ENCODE measurements at places on chromosomes 12 and 14.

DNA sequence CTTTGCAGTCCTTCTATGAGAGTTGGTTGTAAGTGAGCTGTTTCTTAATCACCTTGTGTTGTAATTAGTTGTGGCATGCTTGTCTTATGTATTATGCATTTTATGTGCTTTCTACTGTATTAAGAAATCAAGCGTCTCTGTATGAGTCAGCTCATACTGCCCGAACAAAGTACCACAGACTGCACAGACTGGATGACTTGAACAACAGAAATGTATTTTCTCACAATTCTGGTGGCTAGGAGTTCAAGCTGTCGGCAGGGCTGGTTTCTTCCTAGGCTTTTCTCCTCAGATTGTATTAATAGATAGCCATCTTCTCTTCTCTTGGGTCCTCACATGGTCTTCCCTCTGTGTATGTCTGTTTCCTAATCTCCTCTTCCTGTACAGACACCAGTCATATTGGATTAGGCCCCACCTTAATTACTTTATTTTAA, 77.7 kb downstream of the FLRT2 start:
- no peaks in the 10 kb centered on the region for H3K36me3 ChIP-seq
- H3K27me3 ChIP-seq = no peaks in the 10 kb centered on the region
- no peaks in the 10 kb centered on the region for H3K4me1 ChIP-seq
- no peak for DNase-seq
- no peak overlapping the region for H3K27ac ChIP-seq
- H3K4me3 ChIP-seq = no peak overlapping the region

DNA sequence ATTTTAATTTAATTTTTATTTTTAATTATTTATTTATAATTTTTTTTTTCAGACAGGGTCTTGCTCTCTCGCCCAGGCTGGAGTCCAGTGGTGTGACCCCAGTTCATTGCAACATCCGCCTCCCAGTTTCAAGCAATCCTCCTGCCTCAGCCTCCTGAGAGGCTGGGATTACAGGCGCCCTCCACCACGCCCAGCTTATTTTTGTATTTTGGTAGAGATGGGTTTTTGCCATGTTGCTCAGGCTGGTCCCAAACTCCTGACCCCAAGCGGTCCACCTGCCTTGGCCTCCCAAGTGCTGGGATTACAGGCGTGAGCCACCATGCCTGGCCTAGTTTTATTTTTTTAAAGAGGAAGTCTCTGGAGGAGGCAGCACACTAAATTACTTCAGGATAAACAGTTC, 13.7 kb upstream of the PEBP1 start:
- H3K36me3 ChIP-seq = no peaks in the 10 kb centered on the region
- H3K4me1 ChIP-seq = peaks cover 3% of the 10 kb centered on the region
- no peaks in the 10 kb centered on the region for H3K27me3 ChIP-seq

- H3K27ac ChIP-seq = no peak overlapping the region
- no peak overlapping the region for H3K4me3 ChIP-seq
- DNase-seq = no peak
Observed at GRCh38 chr14:21723431-21724045, 49.9 kb upstream of the OR4E1 start.

GRCh38 chr12:59716043-59716442, 120.2 kb downstream of the SLC16A7 start:
- H3K27ac ChIP-seq = no peak overlapping the region
- H3K27me3 ChIP-seq = no peaks in the 10 kb centered on the region
- H3K36me3 ChIP-seq = peaks cover 6% of the 10 kb centered on the region
- H3K4me3 ChIP-seq = no peak overlapping the region

GRCh38 chr12:56029666-56030293, 8.9 kb downstream of the IKZF4 start:
- H3K4me1 ChIP-seq = no peaks in the 10 kb centered on the region
- peaks cover 60% of the 10 kb centered on the region for H3K36me3 ChIP-seq
- no peak overlapping the region for H3K27ac ChIP-seq
- no peaks in the 10 kb centered on the region for H3K27me3 ChIP-seq

GRCh38 chr12:122888232-122888752, 7.6 kb downstream of the VPS37B start:
- no peaks in the 10 kb centered on the region for H3K4me1 ChIP-seq
- H3K27me3 ChIP-seq = no peaks in the 10 kb centered on the region
- H3K4me3 ChIP-seq = peak overlapping the region; percentile 19

DNA sequence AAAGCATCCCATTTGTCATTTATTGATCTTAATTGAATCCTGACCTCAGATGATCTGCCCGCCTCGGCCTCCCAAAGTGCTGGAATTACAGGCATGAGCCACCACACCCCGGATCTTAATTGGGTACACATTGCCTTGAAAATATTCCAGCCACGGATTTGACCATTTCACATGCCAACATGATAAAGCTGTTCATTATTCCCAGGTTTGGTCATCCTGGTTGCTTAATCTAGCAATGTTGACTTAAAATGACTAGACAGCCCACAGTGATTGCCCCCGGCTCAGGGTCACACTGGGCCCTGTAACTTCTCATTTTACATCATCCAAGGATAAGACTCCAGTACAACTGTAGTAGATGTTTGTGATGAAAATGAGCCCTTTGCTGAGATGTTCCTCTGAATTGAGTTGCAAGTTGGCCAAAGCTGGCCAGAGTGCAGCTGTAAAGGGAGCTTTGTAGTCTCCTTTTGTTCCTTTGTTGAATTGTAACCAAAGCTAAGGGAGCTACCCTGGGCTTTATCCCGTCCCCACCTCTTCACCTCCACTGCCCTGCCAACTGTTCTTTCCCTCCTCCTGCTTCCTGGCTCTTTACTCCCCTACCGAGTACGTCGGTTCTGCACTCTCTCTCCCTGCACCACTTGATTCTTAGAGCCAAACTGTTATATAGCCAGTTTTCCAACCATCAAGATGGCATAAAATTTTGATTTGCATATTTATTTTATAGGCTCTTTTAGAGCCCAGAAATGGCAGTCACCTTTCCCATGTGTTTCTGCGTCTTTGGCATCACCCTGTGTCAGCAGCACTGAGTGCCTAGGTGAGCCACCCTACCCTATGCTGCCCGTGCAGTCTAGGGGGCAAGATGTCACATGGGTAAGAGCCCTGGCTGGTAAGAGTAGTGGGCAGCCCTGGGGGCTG, 141.3 kb upstream of the HIF1A start:
- no peaks in the 10 kb centered on the region for H3K4me1 ChIP-seq
- peak; percentile 53 for DNase-seq
- H3K27ac ChIP-seq = no peak overlapping the region

DNA sequence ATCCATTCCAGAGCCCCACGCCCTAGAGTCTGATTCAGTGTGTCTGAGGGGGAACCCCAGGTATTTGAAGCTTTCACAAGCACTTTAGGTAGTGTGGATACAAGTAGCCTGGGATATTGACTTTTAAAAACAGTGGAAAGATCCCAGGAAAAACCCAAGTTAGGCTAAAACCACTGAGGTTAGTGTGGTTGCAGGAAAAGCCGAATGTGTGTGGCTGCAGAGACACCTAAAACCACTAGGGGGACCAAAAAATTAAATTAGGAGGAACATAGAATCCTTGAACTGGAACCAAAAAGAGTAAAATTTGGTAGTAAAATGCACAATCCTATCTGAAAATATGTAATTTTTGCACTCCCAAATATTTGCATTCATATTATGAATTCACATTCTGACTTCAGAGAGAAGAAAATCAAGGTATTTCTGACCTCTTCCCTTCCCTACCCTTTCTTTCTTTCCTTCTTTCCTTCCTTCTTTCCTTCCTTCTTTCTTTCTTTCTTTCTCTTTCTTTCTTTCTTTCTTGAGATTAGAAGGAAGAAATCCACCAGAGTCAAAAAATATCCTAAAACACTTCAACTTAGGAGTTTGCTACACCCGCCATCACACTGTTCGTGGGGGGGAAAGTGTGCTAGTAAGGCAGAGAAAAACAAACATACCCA, 37.8 kb downstream of the SLCO1A2 start:
- no peak overlapping the region for H3K27ac ChIP-seq
- H3K27me3 ChIP-seq = no peaks in the 10 kb centered on the region
- DNase-seq = no peak

- DNase-seq = no peak
- H3K4me3 ChIP-seq = no peak overlapping the region
- H3K27ac ChIP-seq = no peak overlapping the region
Observed at GRCh38 chr12:13383379-13383778, 186.9 kb downstream of the EMP1 start.

- no peaks in the 10 kb centered on the region for H3K4me1 ChIP-seq
- no peak overlapping the region for H3K27ac ChIP-seq
- H3K36me3 ChIP-seq = no peaks in the 10 kb centered on the region
- DNase-seq = no peak
- no peaks in the 10 kb centered on the region for H3K27me3 ChIP-seq
Observed at GRCh38 chr12:92462049-92462448, 240.7 kb upstream of the PLEKHG7 start.
